Renal pelvis (tissue), 12 donors: ENCODE measurements at places on chromosomes 3 and 15.
A peak's percentile ranks its signal among the peaks of the same experiment; 100 is the strongest.

DNA sequence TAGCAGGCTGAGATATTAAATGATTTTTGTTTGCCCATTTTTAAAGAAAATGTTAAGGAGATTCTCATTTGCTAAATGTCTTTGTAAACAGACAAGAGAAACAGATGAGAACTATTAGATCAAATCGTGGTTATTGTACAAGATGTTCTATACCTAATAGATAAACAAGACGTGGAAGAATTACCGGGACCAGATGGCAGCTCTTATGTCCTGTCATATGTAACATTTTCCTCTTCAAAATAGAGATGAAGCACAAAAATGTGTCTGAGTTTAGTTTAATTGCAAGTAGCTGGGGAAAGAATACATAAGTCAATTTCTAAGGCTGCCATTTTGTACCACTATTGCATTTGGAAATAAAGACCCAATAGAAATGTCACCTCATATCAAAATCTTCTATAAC lies 553.7 kb downstream of the TUSC7 start:
- DNase-seq: no peak

DNA sequence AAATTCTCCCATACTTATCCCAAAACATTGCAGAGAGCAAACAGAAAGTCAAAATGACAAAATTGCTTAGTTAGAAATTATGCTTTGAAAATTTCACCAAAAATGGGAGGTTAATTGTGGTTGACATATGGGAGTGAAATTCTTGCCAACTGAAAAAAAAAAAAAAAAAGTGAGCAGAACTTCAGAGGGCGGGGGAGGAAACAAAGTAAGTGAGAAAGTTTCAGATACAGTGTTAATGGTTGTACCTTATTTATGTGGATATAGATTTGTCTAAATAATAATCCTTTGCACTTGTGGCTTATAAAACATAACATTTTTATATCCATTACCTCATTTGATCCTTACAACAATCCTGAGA lies 91.5 kb upstream of the RAP2B start:
- no peak for DNase-seq

DNA sequence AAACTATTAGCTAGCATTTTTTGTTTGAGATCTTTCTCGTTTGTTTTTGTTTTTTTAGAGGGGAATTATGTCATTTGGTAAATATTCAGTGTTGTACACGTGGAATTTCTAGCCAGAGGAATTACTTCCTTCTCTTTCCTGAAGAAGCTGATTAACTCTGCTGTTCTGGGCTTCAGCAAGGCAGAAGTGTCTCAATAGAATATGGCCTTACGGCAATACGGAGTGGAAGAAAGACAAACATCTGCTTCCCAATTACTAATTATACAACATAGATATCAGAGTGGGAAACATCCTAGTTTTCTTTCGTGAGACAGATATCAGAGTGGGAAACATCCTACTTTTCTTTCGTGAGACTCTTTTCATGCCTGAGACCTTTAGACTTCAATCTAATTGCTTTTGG lies 11.9 kb downstream of the P3H2 start:
- DNase-seq: no peak

DNA sequence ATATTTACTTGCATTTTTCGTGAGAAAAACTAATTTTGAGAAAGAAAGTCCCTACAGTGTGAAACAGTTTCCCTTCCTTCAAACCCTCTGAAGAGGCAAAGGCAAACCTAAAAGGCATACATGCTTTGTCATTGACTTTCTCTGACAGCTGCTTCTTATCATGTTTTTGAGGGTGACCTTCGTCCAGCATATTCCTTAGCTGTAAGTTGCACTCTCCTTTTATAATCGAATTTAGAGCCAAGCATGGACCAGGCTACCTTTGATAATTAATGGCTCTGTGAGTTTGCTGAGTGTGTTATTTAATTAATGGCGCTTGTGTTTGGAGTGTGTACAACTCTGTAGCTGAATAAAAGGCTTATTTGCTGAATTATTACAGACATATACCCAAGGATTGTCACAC lies 684.2 kb upstream of the CFAP20DC start:
- DNase-seq: no peak

DNA sequence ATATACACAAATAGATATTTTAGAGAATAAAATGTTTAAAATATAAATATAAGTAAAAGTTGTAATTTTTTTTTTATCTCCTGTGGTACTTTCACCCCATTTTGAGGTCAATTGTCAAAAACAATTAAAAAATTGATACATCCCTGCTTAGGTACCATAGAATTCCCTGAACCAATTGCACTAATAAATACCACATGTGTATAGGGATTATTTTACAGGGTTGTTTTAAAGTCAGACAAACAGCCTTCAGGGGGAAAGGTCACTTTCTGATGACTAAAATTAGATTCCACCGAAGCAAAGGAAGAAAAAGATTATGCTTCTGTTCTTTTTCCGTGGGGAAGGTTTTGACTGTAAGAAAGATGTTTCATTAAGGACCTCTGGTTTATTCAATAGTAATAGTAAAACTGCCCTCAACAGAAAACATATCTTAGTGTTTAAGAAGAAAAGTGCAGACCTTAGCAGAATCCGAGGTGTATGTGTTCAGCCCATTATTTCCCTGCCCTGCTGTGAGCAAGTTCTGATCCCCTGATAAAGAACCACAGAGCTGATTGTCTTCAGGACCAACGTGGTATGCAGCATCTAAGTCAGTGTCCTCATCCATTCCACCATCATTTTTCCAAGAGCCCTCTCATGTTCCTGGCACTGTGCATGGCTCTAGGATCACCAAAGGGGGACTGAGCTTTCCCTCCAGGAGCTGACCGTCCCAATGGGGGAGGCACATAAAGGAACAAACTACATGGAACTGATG lies 132.9 kb upstream of the IL12A start:
- DNase-seq: no peak

DNA sequence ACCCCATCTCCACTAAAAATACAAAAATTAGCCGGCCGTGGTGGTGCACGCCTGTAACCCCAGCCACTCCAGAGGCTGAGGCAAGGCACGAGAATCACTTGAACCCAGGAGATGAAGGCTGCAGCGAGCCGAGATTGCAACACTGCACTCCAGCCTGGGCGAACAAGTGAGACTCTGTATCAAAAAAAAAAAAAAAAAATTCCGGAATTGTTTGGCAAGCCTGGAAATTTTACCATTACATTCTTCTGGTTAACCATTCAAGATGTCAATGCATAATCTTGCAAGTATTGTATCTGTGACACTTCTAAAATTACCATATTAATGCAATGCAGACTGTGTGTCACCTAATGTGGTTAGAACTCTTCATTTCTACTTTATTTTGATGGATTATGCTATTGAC lies 67.0 kb downstream of the CSNK1G1 start:
- DNase-seq: no peak

DNA sequence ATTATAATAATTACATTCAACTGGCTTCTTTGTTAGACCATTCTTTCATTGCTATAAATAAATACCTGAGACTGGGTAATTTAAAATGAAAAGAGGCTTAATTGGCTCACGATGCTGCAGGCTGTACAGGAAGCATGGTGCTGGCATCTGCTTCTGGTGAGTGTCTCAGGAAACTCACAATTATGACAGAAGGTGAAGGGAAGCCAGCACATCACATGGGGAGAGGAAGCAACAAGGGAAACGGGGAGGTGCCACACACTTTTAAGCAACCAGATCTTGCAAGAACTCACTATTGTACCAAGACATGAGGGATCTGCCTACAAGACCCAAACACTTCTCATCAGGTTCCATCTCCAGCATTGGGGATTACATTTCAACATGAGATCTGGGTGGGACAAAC lies 413.1 kb upstream of the ARRDC4 start:
- DNase-seq: no peak

DNA sequence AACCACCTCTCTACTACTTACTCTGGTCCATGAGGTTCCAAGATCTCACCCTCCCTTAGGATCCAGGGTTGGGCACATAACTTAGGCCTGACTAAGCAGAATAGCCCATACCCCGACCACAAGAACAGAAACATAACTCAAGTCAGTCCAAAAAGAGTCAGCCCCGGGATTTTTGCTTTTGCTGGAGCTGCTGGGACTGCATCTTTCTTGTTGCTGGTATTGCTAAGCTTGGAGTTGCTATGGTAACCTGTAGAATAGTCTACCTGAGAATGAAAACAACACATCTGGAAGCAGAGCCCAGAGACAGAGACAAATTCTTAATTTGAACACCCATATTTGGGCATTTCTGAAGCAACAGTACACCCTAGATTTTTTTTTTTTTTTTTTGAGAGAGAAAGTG lies 6.5 kb downstream of the RUBCN start:
- no peak for DNase-seq

- no peak for DNase-seq
Measured at GRCh38 chr3:82891028-82891427, 1129.6 kb upstream of the GBE1 start.

DNA sequence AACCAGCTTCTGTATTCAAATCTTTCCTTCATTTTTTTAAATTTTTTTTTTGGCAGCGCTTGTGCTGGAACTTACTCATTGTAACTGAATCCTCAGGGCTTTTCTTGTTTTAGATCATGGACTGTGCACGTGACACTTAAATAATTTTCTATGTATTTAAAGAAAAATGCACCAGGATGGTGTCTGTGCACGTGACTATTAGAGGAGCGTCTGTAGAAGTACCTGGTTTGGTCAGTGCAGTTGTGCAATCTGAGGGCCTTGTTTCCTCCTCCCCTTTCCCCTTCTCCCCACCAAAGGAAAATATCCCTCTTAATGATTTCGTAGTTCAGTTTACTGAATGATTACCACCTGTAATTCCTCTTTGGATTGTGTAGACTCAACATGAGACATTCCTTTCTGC lies 31.3 kb downstream of the EDEM1 start:
- DNase-seq: no peak

- DNase-seq: no peak
Measured at GRCh38 chr3:126270145-126270811, 86.9 kb downstream of the KLF15 start.

DNA sequence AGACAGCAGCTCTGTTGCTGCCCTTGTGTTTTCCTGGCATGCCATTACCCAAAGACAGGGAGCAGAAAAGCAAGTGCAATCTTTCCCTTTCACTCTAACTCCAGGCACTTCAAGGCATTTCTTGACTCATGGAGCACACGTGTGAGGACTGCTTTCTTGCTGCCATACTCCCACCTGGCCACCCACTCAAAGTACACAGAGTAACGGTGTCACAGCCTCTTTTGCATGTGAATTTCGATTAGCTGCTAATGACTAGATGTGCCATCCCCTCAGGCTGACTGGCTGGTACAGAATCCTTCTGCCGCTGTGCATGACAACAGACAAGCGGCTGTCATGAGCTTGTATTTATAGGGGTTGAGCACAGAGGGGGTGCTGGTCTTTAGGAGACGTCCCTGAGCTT lies 380.6 kb downstream of the CTNNB1 start:
- DNase-seq: no peak

- DNase-seq: no peak
Measured at GRCh38 chr3:112140584-112140983, 7.5 kb upstream of the GCSAM start.

DNA sequence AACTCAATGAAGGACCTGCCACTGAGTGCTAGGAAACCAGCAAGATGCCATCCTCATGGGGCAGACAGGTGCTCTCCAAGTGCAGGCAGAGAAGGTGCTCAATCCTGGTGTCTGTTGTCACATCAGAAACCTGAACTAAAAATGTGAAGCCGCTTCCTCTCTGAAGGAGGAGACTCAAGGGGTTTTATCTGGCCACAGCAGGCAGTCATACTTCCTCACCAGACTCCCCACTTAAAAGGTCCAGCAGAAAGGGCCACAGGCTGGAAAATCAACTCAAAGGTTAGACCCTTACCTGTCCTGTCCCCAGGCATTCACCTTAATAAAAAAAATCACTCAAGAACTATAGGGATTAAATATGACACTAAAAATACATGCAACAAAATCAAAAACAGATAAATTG lies 4.8 kb downstream of the CCDC12 start:
- DNase-seq: no peak

GRCh38 chr15:96349034-96349856 lies 18.7 kb downstream of the NR2F2 start:
- no peak for DNase-seq

DNA sequence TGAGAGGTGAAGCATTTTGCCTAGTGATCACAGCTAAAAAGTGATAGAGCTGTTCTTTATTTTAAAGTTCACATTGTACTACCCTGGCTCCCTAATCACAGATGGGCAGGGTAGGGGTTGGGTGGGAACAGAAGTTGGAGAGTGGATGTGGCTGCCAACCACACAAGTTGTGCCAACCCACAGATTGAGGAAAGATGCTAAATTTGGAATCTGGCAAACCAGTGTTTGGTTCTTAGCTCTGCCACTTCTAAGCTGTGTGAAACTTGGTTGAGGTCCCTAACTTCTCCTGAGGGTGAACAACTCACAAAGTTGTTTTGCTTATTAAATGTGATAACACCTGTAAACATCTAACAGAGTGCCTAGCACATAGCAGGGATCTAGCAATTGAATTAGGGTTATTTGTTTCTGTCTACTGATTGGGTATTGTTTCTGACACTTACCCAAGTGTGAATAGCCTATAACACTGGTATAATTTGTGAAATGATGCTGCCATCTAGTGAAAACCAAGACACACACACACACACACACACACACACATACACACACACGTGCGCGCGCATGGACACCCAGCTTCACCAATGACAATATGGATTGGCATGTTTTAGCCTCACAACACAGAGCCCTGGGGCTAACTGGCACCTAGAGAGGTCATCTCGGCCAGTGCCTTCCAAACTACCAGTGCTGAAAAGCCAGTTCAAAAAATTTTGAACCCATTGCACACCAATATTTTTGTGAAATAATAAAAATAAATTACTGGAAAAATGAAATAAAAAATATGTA lies 25.3 kb downstream of the ADGRG7 start:
- DNase-seq: no peak

DNA sequence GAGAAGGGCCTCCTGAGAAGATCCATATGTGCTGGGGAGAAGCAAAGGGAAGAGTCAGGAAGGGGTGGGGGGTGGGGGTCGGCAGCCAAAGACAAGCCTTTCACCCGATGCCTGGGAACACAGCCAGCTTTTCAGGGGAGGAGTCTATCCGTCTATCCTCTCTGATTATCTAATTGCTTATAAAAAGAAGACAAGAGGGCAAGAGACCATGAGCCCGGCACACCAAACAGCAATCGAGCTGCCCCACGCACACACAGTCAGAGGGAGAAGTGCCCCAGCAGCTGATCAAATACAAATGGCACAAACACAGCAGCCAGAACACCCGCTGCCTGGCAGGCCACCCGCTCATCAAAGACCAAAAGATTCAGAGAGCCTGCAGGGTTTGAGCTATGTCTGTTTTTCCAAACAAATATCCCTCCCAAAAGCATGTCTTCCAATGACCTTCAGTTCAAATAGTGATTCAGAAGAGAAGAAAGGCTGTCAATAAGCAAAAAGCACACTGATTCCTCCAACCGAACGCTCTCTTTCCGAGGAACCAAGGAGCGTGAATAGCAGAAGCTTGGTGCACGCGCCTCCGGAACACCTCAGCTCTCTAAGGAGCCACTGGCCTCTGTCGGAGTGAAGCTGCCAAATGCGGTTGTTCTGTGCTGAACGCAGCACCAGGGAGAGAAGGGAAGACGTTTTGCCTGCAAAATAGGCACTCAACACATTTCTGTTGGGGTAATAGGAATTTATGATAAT lies 419.2 kb downstream of the OCA2 start:
- DNase-seq: peak; percentile 41
